Activated T-cell treated with anti-CD3 and anti-CD28 coated beads, Interleukin-2, amount 50 U/mL, for 24 hours (primary cell): ENCODE measurements at places on chromosomes 2 and 18.

- DNase-seq = no peak
Observed at GRCh38 chr2:30541680-30542079, 94.6 kb downstream of the LCLAT1 start.

DNA sequence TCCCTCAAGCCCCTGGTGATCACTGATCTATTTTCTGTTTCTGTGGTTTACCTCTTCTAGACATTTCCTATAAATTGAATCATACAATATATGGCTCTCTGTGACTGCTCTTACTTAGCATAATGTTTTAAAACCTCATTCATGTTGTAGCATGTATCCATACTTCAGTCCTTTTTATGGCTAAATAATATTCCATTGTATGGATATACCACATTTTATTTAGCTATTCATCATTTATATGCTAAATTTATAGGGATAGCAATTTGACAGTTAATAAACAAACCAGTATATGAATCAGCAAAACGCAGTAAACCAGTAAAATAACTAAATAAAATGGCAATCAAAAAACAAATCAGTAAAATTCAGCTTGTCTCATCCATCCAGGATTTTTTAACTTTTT is 286.1 kb upstream of the HNRNPA3 start:
- DNase-seq = no peak

DNA sequence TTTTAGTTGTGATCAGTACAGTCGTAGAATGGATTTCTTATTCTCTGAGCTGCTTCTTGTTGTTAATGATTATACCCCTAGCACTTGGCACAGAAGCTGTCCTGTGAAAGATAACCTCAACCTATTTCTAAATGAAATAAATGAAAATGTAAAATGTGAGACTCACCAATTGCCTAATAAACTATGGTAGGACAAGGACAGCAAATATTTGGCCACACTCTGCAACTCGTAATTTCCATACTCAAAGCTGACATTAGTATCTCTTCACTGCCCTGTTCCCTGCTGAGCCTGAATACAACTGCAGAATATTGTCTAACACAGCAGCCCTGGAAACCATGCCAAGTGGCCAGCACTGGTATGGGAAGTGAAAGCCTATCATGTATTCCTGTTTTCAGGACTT is 34.5 kb downstream of the TMEM182 start:
- DNase-seq = no peak

DNA sequence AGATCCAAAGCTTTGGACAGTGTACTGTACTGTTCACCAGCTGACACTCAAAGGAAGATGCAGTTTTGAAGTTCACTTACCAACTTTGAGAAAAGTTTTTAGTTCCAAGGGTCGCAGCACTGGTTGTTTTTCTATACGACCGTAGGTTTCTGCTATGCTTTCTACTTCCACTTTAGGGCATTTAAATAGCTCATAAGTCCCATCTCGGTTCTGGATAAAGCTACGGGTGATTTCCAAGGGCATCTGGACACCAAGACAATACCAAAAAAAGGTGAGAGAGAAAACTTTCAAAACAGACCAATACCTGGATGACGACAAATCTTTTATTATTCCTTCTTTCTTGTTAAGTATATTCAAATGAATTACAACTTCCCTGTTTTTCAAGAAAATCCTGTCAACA is 30.3 kb downstream of the C2orf42 start:
- no peak for DNase-seq

- DNase-seq = no peak
Observed at GRCh38 chr2:165373278-165374010, 96.1 kb upstream of the CSRNP3 start.

GRCh38 chr2:86746939-86747338 is 26.8 kb downstream of the RMND5A start:
- DNase-seq = no peak

DNA sequence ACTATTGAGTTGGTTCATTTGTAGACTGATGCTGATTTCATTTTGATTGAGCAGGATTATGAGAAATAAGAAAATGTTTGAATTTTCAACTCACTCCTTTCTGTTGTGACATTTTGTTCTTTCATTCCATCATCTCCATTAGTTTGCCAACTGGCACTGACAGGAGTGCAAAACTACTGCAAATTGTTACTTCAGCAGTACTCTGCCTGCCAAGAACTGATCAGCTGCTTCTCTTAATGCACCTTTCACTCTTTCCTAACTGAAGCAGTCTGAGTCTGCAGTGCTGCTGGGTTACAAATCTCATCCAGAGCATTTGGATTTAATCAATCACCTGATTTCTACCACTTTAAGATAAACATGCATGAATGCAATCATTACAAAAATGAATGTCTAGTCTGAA is 70.9 kb downstream of the TMEFF2 start:
- no peak for DNase-seq

GRCh38 chr2:236195726-236196125 is 27.5 kb upstream of the GBX2 start:
- no peak for DNase-seq

GRCh38 chr18:6079406-6079805 is 184.1 kb upstream of the TMEM200C start:
- no peak for DNase-seq

- DNase-seq = no peak
Observed at GRCh38 chr2:12300927-12301326, 415.8 kb upstream of the TRIB2 start.

DNA sequence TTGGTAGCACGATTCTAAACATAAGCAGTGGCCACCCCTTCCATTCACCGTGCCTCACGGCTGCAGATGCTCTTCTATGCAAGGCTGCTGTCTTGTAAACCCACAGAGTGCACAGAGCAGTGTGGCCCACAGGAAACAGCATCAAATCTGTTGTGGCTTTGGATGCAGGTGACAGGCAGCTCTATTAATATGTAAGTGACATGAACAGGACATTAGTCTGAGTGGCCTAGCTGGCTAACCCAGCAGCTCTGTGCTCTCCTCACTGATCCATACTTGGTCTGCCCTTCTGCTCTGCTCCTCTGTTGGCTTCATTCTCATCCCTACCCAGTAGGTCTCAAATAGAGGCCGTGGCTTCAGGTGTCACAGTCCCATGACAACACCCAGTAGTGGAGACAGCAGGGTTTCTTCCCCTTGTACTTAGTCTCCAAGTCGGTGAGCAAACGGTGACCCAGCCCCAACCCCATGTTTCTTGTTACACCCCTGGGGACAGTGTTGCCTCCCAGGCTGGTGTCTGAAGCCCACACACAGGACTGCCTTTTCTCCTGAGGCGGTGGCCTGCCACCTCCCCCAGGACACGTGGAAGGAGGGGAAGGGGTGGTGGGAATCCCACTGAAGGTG is 5.8 kb downstream of the SH3RF3 start:
- DNase-seq = no peak

DNA sequence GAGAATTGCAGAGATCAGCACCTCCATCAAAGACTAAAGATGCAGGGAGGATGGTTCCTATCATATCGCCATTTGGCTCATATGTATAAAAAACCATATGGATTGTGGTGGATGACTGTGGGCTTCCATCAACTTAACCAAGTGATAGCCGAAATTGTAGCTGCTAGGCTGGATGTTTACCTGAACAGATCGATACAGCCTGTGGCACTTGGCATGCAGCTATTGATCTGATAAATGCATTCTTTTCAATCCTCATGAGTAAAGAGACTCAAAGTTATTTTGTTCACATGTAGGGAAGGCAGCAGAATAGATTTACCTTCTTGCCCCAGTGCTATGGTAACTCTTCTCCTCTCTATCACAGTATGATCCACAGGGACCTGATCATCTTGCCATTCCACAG is 18.5 kb downstream of the CHCHD5 start:
- no peak for DNase-seq

DNA sequence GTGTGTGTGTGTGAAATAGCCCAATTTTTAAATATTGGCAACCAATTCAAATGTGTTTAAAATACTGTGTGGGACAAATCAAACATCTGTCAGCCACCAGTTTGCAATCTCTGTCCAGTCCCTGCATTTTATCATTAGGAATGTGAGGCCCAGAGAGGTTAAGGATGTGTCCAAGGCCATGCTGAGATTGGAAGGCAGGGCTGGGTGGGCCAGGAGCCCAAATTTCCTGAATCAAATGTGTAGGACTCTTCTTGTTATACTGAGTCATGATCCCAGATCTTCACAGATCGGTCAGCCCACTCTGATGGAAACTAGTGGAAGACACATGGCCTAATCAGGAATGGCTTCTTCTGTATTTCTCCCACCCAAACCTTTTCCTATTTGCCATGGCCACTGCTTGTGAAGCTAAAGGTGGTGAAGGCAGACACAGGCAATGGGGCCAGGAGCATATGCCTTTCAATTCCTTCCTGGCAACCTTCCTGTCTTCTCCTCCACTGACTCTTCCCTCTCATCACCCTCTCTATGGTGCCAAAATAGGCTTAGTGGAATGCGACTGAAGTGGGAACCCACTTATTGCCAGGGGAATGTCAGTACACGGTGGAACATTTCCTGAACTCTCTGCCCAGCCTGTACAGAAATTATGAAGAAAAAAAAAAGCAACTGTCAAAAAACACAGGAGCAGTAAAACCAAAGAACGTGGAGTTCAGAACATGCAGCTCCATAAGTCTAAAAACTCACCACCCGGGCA is 35.5 kb downstream of the ZEB2 start:
- no peak for DNase-seq

GRCh38 chr2:198456418-198456817 is 652.0 kb downstream of the PLCL1 start:
- DNase-seq = no peak

- no peak for DNase-seq
Observed at GRCh38 chr2:19119326-19120001, 239.0 kb downstream of the OSR1 start.

DNA sequence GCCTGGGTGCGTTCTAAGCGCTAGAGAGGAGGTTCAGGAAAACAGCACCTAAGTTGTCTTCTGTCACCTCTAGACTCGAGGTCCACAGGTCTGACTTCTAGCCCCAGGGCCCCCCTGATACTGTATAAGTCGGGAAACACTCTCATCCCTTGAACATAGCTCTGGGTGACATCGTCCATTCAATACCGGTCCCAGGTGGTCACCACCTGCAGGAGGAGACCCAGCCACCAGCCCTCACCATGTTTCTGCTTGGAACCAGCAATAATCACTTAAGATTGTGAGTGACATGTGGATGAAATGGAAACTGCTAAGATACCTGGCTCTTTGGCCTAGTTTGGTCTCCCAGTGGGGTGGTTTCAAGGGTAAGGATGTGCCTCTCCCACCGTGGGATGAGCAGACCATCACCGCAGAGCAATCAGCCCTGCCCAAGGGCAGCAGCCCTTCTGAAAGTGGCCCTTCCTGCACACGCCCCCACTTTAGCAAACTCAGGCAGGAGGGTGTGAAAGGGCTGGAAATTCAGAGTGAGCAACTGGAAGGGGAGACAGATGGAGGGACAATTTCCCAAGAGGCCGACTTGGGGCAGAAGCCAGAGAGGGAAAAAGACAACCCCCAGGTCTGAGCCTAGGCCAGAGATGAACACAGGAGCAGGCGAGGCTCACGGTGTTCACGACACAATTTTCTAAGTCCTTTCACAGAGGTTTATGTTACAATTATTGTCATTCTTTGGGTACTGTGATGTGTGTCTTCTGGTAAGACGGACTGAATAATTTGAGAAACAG is 95.2 kb downstream of the ZNF516 start:
- no peak for DNase-seq

DNA sequence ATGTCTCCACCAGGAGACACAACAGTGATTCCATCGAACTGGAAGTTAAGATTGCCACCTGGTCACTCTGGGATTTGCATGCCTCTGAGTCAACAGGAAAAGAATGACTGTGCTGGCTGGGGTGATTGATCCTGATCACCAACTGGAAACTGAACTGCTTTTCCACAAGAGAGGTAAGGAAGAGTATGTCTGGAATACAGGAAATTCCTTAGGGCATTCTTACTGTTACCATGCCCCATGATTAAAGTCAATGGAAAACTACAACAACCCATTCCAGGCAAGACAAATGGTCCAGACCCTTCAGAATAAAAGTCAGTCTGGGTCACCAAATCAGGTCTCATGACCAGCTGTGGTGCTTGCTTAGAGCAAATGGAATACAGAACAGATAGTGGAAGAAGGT is 12.0 kb upstream of the DDX1 start:
- DNase-seq = no peak

DNA sequence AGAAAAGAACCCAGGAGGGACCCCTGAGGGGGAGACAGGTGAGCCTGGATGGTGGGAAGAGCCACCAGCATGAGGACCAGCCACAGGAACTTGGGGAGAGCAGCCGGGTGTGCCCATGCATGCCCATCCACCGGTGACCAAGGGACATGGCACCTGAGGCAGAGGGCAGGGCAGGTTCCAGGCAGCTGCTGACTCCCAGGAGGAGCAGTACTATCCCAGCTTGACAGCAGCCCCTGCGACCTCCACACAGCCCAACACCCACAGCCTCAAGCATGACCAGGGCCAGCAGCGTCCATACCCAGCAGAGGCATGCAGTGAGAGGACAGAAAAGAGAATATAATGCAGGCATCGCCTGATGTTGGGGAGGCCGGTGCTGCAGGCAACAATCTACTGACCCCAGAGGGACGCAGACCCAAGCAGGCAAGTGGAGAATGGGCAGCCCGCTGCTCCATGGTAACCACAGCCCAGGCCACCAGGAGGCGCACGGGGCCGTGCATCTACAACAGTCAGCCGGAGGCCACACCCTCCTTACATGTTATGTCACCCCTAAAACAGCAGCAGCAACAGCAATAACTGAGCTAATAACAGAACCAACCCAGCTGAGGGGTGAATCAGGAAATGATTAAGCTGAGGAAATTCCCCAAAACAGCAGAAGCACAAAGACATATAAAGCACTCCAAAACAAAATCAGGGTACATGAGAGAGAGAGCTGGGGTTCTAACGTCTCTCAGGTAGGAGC is 44.1 kb downstream of the ANKMY1 start:
- DNase-seq = peak; percentile 86

GRCh38 chr18:56532176-56532840 is 106.1 kb downstream of the TXNL1 start:
- DNase-seq = no peak

GRCh38 chr2:112623913-112624777 is 21.6 kb upstream of the SLC20A1 start:
- DNase-seq = peak; percentile 74

- DNase-seq = no peak
Observed at GRCh38 chr2:16716024-16716423, 50.4 kb upstream of the CYRIA start.

DNA sequence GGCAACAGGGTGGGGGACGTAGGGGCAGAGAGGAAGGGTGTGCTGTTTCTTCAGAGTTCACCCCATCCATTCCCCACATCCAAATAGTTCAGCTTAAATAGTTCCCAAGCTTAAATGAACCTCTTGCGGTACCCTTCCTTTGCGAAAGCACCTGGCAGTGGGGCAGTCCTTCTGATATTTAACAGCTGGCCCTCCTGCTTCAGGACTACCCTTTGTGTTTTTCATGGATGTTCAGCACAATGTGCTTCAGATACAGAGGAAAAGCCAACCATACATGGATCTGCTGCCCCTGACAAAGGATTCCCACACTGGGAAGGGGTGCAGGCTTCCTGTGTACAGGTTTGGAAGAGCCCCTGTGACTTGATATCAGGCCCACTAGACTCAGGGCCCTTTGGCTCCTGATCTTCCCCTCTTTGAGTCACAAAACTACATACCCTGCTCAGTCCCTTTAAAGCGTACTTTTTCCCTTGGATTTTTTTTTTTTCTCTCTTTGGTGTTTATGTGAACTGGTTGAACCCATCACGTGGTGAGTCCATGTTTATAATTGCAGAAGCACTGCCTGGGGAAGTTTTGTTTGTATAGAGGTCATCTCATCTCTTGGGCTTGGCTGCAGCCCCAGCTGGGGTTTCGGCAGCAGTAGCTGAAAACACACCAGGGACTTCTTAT is 45.3 kb upstream of the IGFBP5 start:
- DNase-seq = no peak

GRCh38 chr2:54206596-54206995 is 49.4 kb downstream of the TSPYL6 start:
- DNase-seq = no peak
